ENCODE measurements at places on chromosomes 11 and 22. TPM values are rescaled to one million over a fixed set of nuclear protein-coding genes. Genes with fewer than 3 reads are reported as not detected.

RGL4 gene
- polyA plus RNA-seq, result 1.2 TPM

GNAZ gene
- polyA plus RNA-seq, result 2.7 TPM

MUC5B gene
- polyA plus RNA-seq, result not detected

DNA sequence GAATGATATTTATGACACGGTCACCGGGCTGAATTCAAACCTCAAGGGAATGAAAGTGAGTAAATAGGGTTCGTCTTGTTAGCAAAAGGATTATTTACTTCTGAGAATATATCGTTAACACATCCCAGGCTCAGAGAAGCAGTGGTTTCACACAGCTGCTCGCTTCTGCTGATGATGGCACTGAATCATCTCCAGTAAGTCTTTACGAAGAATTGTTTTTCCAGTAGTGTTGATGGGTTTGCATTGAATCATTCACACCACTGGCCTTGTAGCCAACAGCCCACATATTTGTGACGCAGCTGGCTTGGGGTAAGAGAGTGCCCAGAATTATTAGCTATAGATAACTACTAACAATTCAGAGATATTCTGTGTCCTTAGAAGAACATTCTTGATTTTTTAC is 236.3 kb downstream of the CADM1 start:
- DNase-seq, result no peak

GRCh38 chr11:67014343-67014742 is 8.6 kb upstream of the SYT12 start:
- no peak for DNase-seq

- no peak for DNase-seq
Measured at GRCh38 chr22:22397875-22398524, 110.5 kb downstream of the ZNF280B start.

- DNase-seq, result no peak
Measured at GRCh38 chr11:76210931-76211851, 4.9 kb upstream of the WNT11 start.

- no peak for DNase-seq
Measured at GRCh38 chr22:38097058-38097457, 13.1 kb upstream of the SLC16A8 start.
